ENCODE measurements at places on chromosomes 3 and 15. TPM values are rescaled to one million over a fixed set of nuclear protein-coding genes. Genes with fewer than 3 reads are reported as not detected.

- no peak for DNase-seq
Observed at GRCh38 chr3:63588895-63589294, 63.6 kb upstream of the SNTN start.

DNA sequence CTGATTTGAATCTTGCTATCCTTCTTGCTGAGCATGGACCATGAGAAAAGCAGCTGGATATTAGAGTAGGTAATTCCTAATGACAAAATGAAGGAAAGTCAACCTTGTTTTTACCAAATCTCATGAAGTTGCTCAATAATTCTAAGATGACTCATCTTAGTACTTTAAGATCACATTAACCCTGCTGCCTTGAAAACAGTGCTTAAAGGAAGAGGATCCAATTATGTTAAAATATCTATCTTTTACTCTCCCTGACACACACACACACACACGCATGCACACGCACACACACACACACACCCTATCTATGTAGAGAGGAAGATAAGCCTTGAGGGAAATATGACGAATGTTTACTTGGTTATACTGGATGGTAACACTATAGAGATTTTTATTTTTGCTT, 16.0 kb upstream of the MYO1E start:
- no peak for DNase-seq

DNA sequence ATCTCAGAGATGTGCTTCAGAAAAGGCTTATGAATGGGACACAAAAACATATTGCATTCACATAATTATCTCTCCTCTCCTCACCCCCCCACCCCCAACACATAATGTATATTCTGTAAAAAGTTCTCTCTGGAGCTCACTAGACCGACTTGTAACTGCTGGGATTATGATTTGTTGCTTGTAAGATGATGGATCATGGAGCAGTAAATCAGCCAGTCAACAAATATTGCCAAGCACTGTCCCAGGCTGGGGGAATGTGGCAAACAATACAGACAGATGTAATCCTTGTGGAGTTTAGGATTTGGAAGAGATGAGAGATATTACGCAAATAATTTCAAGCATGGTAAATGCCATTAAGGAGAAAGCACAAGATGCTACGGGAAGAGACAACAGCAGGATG, 114.8 kb downstream of the PEX5L start:
- DNase-seq, result no peak

- no peak for DNase-seq
Observed at GRCh38 chr3:110349295-110349694, 722.3 kb upstream of the NECTIN3 start.

- DNase-seq, result no peak
Observed at GRCh38 chr3:87625876-87626275, 349.5 kb upstream of the POU1F1 start.

DNA sequence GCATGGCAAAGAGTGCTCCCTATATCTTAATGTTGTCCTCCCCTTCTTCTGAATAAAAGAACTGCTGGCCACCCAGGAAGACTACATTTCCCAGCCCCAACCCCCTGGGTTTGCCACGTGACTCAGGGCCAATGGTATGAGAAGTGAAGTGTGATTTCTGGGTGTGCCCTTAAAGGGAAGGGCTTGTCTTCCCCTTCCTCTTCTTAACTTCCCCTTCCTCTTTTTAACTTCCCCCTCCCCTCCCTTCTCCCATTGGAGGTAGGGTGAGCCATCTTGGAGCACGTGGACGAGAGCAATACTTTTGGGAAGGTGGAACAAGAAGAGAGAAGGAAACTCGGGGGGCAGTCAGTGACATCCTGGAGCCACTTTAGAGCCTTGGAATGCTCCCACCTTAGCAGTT, 6.8 kb upstream of the KBTBD12 start:
- DNase-seq, result no peak

DNA sequence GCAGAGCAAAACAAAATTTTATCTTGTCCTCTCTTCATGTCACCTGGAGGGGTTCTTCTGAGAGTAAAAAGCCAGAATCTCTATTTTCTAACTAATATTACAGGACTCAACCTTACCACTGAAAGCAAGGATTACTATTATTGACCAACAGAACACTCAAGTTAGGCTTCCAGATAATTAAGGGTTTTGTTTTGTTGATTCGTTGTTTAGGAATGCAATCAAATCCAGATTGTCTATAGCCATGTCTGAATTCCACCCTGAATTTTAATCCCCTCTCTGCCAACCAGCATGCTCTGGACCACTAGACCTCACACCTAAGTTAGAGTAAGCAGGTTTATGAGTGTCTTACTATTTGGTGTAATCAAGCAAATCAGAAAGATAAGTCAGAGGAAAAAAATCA, 90.7 kb downstream of the PEAK1 start:
- DNase-seq, result no peak

- DNase-seq, result no peak
Observed at GRCh38 chr3:40073310-40074007, 236.0 kb upstream of the EIF1B start.

DNA sequence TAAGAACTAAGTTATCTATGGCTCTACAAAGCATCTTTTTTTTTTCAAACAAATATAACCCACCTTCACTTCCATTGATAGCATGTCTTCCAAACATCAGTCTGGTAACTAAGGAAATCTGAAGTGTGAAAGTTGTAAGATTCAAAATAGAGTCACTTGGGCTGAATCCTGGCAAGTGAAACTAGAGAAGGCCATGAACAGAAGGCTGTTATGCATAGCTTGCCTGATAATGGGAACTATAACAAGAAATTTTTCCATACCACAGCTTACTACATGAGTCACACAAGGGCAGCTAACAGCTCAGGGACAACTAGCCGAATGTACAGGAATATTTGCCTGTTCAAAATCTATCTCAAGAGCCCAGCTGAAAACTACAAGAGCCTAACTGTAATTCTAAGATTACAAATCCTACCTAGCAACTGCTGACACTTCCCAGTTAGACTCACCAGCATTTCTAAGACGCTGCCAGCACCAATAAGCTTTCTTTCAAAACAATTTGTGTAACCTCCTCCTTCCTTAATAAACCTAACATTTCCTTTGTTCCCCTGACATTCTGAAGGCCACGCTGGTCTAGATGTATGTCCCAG, 1066.5 kb downstream of the PLOD2 start:
- DNase-seq, result no peak

DNA sequence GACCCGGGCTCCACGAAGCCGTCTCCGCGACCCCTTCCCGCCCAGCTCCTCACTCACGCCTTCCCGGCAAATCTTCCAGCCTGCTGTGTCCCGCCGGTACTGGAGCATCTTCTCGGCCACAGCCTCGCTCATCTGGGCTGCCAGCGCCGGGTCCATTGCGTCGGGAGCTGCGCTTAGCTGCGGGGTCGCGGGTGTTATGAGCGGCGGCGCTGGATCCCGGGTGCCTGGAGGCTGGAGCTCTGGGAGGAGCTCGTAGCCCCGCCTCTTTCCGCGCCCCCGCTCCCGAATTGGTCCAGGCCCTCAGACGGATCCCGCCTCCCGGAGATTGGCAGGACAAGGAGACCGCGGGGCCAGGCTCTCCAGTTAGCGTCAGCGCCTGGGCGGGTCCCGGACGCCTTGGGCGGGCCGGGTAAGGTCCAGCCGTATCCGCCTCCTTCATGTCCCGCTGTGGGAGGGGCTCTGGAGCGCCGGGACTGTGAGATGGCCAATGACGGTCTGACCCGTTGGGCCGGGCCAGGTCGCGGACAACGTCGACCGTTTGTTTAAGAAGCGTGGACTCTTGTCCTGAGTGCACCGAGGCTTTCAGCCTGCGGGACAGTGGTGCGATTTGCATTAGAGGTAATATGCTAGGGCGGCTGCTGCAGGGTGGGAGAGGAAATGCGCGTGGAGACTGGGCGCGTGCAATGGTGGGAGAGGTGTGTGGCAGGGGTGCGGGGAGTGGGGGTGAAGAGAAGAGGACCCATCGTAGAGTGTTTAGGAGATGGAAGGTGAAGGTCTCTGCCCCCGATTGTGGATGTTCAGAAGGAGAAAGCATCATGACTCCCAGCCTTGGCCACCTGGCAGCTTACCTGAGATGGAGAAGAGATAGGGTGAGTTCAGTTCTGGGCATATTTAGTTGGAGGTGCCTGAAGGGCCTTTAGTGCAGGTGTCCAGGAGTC, at the start of gene STARD5:
TSS of gene STARD5 (minus strand) at position 198 of the 938 bp plus-strand sequence. CDS start at position 156, 42 bp downstream.
- DNase-seq, result peak; percentile 96

GRCh38 chr3:149894205-149894604, 76.5 kb downstream of the PFN2 start:
- DNase-seq, result no peak

DNA sequence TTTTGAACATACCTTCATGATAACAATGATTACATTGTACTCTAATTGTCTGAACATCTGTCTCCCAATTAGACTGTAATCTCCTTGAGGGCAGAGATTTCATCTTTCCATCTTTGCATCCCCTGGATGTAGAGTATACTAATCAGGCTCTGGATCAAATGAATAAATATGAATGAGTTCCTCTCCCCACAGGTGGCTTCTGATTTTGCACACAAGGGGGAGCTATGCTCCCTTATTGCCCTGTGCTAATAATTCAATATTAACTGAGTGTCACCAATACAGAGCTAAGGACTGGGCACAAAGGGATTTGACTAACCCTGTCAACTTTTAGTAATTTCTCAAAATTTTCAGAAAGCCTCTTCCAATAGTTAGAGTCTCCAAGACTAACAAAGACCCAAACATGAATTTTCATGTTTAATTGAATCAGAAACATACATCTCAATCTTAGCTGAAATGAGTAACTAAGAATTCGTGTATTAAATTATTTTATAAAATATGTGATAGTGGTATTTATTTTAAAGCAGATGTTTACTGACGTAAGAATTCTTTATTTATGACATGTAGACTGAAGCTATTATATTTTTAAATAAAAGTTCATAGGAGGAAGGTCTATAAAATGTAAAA, 3.0 kb downstream of the DUOXA1 start:
- no peak for DNase-seq

Gene AGBL1
- total RNA-seq, result not detected

Gene MESP1
- 0.85 TPM for total RNA-seq

Gene IL16
- total RNA-seq, result 8.5 TPM
